ENCODE measurements at places on chromosomes 7 and 10. TPM values are rescaled to one million over a fixed set of nuclear protein-coding genes. Genes with fewer than 3 reads are reported as not detected.
A peak's percentile ranks its signal among the peaks of the same experiment; 100 is the strongest.

DNA sequence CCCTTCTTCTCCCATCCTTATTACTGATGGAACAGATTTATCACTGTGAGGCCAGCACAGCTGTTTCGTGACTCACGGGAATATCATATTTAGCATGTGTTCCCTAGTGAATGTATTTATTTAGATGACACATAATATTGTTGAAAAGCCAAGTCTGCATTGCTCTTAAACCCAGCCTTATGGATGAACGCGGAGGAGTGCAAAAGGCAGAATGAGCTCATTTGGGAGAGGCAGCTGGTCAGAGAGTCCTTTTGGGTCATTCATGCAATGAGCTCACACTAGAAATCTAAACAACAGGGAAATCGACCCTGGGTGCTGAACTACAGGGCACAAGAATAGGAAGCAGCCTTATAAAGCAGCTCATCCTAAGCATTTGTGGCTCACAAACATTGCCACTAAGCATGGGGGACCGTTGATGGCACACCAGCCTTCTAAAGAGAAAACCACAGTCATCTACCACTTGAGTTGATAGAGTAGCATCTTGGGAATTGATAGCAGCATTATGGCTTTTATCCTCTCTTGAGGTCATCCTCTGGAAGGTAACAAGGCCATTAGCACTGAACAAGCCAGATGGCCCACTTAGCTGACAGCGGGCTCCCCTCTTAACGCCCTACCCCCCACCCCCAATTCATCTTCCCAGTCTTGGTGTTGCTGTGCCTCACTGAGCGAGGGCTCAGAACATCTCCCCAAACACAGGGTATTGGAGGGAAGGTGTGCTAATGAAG, 32.9 kb upstream of the SDK1 start:
- H3K27ac ChIP-seq = no peak overlapping the region
- no peak overlapping the region for H3K4me3 ChIP-seq
- H3K27me3 ChIP-seq = no peaks in the 10 kb centered on the region
- no peaks in the 10 kb centered on the region for H3K4me1 ChIP-seq
- DNase-seq = no peak
- H3K36me3 ChIP-seq = no peaks in the 10 kb centered on the region

DNA sequence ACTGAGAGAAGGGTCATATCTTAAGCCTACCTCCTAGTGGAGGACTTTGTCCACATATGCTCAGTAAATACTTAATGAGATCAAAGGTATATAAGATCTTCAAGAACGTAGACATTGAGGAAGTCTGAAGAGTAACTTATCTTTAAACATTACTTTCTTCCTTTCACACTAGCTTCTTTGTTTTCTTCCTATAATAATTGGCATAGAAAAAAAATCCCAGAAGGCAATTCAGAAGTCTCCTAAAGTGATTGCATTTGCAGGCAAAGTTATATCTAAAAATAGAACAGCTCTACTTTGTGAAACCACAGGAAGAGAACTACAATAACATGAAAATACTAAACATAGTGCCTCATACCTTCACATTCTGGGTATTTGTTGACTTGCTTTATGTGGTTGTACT, 150.4 kb downstream of the PPP1R3A start:
- no peak overlapping the region for H3K4me3 ChIP-seq
- no peaks in the 10 kb centered on the region for H3K36me3 ChIP-seq
- no peaks in the 10 kb centered on the region for H3K4me1 ChIP-seq

DNA sequence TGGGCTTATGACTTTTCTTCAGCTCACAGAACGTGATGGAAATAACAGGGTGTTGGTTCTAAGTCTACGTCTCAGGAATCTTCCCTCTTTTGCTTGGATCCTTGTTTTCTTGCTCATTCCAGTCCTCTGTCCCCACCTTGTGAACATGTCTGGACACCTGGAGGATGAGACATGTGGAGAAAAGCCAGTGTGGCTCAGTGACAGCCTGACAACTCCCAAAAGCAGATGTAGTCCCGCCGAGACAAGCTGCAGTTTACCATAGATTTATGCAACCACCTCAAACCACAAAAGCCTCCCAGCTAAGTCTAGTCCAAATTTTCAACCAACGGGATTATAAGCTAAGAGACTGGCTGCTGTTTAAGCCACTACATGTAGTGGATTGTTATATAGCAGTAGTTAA, 476.1 kb downstream of the SH2D4B start:
- no peaks in the 10 kb centered on the region for H3K36me3 ChIP-seq
- no peaks in the 10 kb centered on the region for H3K4me1 ChIP-seq
- no peak overlapping the region for H3K27ac ChIP-seq
- H3K4me3 ChIP-seq = no peak overlapping the region

GRCh38 chr7:39088730-39089593, 111.3 kb downstream of the POU6F2 start:
- no peak overlapping the region for H3K27ac ChIP-seq
- DNase-seq = no peak
- no peak overlapping the region for H3K4me3 ChIP-seq

- DNase-seq = no peak
- peak overlapping the region; percentile 83 for H3K27ac ChIP-seq
- no peaks in the 10 kb centered on the region for H3K27me3 ChIP-seq
- H3K4me1 ChIP-seq = peaks cover 45% of the 10 kb centered on the region
- peak overlapping the region; percentile 90 for H3K4me3 ChIP-seq
Observed at GRCh38 chr7:876972-877311, 588 bp downstream of the GET4 start.

DNA sequence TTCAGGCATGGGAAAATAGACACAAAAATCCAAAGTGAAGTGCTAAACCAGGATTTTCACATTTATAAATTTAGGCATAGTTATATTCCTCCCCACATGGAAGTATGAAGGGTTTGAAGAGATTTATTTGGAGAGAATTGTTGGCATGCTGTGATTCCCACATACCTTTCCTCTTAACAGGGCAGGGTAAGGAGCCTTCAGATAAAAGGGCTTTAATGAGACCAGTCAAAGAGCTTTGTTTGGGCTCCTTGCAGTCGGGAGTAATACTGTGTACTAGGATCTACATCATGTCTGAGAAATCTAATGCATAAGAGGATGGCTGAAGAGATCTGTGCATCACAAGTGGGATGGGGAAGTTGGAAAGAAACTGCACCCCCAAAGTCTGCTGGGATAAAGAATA, 140.8 kb upstream of the PTN start:
- DNase-seq = no peak
- no peaks in the 10 kb centered on the region for H3K27me3 ChIP-seq
- H3K4me3 ChIP-seq = no peak overlapping the region
- no peaks in the 10 kb centered on the region for H3K4me1 ChIP-seq

DNA sequence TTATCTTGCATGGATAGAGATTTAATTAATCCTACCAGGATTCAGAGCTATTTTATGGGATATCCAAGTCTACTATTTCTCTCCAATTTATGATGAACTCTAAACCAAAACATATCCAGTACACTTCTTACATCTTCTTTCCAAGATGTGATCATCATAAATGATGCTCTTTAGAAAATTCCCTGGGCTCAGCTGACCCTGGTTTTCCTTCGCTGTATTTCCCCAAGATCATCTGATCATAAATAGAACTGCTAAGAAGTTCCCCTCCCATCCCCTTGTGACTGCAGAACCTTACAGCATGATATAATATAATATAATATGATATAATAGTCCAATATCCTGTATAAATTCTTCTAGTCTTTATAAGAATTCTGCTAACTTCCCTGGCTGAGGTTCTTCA, 114.6 kb upstream of the LYZL2 start:
- H3K27ac ChIP-seq = no peak overlapping the region
- H3K4me1 ChIP-seq = no peaks in the 10 kb centered on the region
- H3K27me3 ChIP-seq = no peaks in the 10 kb centered on the region
- H3K36me3 ChIP-seq = no peaks in the 10 kb centered on the region

DNA sequence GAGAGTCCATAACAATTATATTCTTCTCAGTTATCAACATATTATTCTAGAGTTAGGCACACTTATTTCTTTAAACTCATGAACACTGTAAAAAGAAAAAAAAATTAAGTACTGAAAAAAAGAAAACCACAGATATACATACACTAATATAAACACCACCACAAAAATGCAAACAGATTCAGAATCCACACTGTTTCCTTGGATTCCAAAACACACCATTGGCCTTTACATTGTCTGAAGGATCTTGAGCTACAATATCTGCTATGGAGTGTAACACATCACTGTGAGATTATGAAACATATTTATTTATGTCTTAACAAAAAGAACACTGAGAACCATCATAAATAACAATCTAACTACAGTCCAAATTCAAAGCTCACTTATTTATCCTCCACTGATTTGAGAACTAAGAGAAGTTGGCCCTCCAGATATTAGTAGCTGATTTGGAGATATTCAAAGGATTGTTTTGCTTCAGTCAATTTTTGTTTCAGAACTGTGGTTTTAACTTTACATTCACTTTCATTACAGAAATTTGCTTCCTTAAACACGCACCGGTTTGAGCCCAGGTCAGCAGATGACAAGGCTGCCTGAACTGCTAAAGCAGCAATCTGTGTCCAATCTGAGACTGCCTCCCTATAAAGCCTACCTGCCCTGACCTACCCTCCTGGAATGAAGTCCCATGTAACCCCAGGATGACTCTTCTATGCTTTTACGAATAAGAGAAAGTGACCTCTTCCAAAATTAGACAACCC, 47.0 kb upstream of the CDK1 start:
- H3K36me3 ChIP-seq = no peaks in the 10 kb centered on the region
- peaks cover 5% of the 10 kb centered on the region for H3K27me3 ChIP-seq
- H3K4me1 ChIP-seq = peaks cover 8% of the 10 kb centered on the region
- no peak overlapping the region for H3K4me3 ChIP-seq
- DNase-seq = peak; percentile 44

DNA sequence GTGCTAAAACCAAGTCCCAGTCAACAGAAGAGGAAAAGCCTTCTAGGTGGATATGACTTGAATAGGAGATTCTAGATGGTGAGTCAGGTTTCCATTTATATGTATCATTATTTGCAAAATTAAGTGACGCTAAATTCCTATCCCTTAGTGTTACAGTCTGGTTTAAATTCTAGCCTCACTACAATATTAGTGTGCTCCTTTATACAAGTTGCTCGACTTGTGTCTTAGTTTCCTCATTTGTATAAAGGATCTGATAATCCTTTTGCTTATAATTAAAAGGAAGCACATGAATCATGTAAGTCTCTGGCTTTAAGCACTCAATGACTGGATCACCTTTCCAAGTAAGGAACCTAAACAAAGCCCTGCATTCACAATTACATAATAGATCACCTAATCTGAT, 105.7 kb downstream of the SVOPL start:
- no peaks in the 10 kb centered on the region for H3K4me1 ChIP-seq
- H3K27me3 ChIP-seq = no peaks in the 10 kb centered on the region
- H3K27ac ChIP-seq = no peak overlapping the region
- H3K36me3 ChIP-seq = no peaks in the 10 kb centered on the region
- H3K4me3 ChIP-seq = no peak overlapping the region

DNA sequence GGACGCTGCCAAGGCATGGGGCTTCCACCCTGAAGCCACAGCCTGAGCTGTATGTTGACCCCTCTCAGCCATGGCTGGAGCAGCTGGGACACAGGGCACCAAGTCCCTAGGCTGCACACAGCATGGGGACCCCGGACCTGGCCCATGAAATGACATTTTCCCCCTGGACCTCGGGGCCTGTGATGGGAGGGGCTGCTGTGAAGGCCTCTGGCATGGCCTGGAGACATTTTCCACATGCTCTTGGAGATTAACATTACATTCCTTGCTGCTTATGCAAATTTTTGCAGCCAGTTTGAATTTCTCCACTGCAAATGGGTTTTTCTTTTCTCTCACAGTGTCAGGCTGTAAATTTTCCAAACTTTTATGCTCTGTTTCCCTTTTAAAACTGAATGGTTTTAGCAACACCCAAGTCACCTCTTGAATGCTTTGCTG, 463.6 kb downstream of the ZWINT start:
- H3K27me3 ChIP-seq = no peaks in the 10 kb centered on the region
- no peak for DNase-seq
- no peaks in the 10 kb centered on the region for H3K36me3 ChIP-seq
- H3K4me1 ChIP-seq = no peaks in the 10 kb centered on the region

GRCh38 chr7:18771834-18772566, 276.5 kb downstream of the HDAC9 start:
- H3K4me1 ChIP-seq = no peaks in the 10 kb centered on the region
- no peaks in the 10 kb centered on the region for H3K27me3 ChIP-seq
- H3K27ac ChIP-seq = no peak overlapping the region
- no peak overlapping the region for H3K4me3 ChIP-seq

DNA sequence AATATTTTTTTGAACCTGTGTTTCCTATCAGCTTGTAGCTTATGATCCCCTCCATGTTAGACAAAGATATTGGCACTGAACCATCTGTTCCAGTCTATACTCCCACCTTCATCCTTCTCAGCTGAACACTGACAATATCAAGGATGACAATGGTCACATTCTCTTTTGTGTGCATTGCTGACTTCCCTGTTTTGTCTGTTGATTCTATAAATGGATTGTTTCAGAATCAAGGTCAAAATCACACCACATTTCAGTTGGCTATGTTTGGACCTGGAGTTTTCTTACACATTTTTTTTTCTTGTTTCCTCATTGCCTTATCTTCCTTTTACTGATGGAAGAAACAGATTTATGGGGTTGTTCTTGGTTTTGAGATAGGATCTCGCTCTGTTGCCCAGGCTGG, 11.3 kb upstream of the SMURF1 start:
- no peak overlapping the region for H3K4me3 ChIP-seq
- no peaks in the 10 kb centered on the region for H3K4me1 ChIP-seq

Gene KCNMA1
- total RNA-seq = 107 TPM

Gene WNT16
- total RNA-seq = not detected

Gene LFNG
- 55.8 TPM for total RNA-seq

Gene NME8
- total RNA-seq = 1.1 TPM

Gene SAMD9L
- total RNA-seq = 30.4 TPM

Gene SLC39A12
- 0.34 TPM for total RNA-seq

Measured in upper lobe of left lung (tissue), 6 donors.